D721Med (cell line): ENCODE measurements at places on chromosomes 16 and 17.

DNA sequence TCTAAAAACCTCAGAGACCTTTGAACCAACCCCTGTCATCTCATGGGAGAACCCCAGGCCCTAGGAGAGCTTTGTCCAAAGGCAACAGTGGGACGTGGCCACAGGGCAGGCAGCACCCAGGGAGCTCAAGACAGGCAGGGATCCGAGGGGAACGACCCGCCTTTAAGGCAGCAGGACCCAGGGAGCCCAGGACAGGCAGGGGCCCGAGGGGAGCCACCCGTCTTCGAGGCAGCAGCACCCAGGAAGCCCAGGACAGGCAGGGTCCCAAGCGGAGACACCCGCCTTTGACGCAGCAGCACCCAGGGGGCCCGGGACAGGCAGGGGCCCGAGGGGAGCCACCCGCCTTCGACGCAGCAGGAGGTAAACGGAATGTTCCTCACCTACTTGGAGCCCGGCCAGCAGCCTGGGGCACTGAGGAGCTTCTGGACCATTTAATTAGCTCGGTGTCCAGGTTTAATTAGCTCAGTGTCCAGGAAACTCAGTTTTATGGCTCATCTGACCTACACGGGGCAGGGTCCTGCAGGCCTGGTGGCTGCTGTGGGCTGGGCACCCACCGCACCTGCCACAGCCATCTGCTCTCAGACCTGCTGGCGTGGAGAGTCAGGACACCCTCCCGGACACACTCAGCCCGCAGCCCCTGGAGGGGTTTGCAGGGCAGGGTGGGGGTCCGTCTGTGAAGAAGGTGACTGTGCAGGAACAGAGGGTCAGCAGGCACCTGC lies 24.4 kb downstream of the PIEZO1 start:
- no peak for DNase-seq

GRCh38 chr16:55437625-55438024 lies 41.4 kb upstream of the MMP2 start:
- DNase-seq: no peak

GRCh38 chr17:78360371-78361224 lies 721 bp upstream of the SOCS3 start:
- DNase-seq: peak; percentile 97

DNA sequence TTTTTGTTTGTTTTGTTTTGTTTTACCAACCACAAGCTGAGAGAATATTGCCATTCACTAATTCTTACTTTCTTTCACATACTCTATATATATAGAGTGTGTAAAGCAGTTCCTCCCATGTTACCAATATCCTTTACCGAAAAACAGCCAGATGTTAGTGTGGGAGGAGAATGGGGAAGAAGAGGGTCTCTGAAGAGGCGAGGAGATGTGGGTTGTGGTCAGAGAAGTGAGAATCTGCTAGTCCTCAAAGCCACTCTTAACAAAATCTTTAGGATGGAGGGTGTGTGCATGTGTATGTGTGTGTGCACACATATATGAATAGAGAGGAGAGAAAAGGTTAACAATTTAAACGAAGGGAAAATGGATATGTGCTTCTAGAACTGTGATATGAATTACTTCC lies 80.6 kb downstream of the TUBD1 start:
- no peak for DNase-seq

GRCh38 chr16:9859701-9860327 lies 322.4 kb downstream of the GRIN2A start:
- no peak for DNase-seq

GRCh38 chr17:44842748-44843147 lies 4.9 kb upstream of the HIGD1B start:
- DNase-seq: no peak

DNA sequence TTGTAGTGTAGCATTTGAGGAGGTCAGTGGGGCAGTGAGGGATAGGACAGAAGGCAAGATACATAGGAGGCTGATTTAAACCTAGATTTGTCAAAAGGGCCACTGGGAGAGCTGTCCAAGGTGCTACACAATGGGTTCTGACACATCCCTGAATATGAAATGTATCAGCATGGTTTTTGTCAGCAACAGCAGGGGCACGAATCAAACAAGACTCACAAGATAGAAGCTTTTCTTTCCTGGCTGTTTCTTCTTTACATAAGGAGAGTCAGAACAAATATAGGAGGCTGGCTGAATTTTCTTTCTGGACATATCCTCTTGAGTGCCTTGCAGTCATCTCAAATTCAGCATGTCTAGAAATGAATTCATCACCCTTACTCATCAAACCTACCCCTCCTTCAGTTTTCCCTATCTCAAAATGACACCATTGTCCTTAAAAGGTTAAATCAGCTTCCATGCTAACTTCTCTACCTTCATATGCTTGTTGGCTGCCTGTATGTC lies 130.5 kb downstream of the NPIPB5 start:
- no peak for DNase-seq

DNA sequence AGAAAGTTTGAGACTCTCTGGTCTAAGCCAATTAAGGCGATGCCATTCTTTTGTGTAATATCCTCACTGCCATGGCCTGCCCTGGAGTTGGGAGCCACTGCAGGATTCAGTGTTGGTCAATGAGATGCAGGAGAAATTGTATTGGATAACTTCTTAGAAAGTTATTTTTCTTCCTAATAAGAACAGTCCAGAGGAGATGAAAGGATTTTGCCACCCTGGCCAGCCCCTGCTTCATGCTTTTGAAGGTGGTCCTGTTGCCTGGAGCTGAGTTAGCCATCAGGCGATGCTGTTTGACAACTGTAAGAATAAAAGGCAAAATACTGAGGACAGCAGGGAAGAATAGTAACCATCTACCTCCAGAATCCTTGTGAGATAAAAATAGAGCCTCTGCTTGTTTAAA lies 35.4 kb upstream of the CNTNAP4 start:
- no peak for DNase-seq

DNA sequence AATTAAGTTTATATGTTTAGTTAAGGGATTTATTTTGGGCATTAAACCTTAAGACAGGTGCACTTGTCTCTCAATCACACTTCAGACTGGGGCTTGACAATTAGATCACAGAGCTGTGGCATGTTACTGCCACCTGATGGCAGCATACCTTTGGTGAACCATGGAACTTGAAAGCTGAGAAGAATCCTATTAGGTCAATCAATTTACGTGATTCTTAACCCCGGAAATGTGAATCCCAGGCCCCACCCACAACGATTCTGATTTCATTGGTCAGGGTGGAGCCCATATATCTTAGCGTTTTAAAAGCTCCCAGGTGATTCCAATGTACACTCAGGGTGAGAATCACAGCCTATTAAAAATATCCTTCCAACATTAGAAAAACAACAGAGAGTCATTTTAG lies 91.0 kb downstream of the GSG1L start:
- DNase-seq: peak; percentile 39

DNA sequence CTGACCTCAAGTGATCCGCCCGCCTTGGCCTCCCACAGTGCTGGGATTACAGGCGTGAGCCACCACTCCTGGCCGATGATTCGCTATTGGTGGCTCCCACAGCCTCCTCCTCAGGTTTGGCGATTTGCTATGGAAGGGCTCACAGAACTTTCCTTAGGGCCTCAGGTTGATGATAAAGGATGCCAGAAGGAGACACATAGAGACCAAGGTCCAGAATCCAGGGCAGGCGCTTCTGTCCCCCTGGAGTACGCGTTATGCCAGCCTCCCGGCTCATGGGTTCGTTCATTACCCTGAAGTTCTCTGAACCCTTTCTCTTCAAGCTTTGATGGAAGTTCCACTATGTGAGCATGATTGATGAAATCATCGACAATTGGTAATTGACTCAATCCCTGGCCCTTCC lies 19.9 kb downstream of the LGALS3BP start:
- DNase-seq: no peak

- no peak for DNase-seq
Measured at GRCh38 chr16:81466356-81466980, 21.9 kb downstream of the CMIP start.

- DNase-seq: no peak
Measured at GRCh38 chr17:49836111-49837030, 11.5 kb downstream of the TAC4 start.

DNA sequence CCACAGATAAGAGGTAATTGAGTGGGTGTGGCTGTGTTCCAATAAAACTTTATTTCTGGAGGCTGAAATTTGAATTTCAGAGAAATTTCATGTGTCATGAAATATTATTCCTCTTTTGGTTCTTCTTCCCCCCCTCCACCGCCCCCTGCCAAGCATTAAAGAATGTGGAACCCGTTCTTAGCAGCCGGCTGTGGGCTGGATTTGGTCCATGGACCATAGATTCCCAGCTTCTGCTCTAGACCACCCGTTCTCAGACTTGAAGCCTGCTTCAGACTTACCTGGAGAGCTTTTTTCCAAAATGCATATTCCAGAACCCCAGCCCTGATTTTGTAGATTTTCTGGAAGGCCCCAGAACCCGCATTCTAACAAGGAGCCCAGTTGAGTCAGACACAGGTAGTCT lies 15.1 kb upstream of the LASP1NB start:
- DNase-seq: no peak

- DNase-seq: no peak
Measured at GRCh38 chr17:7841396-7841914, 7.4 kb downstream of the KDM6B start.

DNA sequence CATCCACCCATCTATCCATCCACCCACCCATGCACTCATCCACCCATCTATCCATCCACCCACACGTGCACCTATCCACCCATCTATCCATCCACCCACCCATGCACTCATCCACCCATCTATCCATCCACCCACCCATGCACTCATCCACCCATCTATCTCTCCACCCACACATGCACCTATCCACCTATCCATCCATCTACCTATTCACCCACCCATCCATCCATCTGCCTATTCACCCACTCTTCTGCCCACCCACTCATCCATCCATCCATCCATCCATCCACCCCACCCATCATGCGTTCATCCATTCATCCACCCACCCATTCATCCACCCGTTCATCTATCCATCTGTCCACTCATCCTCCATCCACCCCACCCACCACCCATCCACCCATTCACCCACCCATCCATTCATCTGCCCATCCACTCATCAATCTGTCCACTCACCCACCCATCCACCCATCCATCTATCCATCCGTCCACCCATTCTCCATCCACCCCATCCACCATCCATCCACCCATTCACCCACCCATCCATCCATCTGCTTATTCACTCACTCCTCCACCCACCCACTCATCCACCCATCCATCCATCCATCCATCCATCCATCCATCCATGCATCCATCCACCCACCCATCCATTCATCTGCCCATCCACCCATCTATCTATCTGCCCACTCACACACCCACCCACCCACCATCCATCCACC lies 35.1 kb upstream of the CBFA2T3 start:
- no peak for DNase-seq

DNA sequence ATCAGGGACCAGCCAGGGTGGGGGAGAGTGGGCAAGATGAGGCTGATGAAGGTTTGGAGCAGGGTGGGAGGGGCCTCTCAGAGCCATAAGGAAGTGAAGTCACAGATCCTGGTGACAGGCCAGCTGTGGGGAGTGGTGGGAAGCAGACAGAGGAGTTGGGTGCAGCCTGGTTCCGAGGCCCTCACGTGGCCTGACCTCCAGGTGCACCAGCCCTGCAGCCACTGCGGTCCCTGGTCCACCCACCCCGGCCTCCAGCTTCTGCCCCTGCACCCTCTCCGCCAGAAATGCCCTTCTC lies 3.9 kb upstream of the ZFPM1 start:
- no peak for DNase-seq

DNA sequence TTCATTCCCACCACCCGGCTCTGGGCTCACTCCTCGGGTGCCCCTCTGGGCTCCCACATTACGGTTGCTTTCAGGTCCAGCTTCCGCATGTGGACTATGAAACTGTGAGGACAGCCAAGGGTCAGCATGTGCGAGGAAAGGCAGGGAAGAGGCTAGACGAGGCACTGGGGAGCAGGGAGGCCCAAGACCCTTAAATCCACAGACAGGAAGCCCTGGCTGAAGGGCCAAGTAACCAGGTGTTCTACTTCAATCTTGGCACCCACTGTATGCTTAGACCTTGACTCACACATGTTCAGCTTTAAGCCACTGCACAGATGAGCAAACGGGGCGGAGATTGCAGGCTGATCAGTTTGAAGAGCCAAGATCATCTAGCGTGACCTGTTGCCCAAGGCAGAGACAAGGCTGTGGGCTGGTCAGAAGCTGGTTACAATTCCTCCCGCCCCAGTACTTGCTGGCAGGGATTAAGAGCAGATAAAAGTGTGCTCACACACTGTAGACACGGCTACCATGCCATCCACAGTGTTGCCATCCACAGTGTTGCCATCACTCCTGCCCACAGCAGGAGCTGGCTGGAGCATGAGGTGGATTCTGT lies at the start of gene CES4A:
CES4A (plus strand) TSS at position 393 of the 592 bp plus-strand sequence; CDS start at position 577, 184 bp downstream.
- DNase-seq: no peak

- no peak for DNase-seq
Measured at GRCh38 chr17:73972056-73972455, 231.4 kb upstream of the RPL38 start.

- DNase-seq: no peak
Measured at GRCh38 chr17:76104140-76104895, 731 bp upstream of the EXOC7 start.

GRCh38 chr16:85735225-85735635 lies 15.7 kb downstream of the C16orf74 start:
- no peak for DNase-seq

DNA sequence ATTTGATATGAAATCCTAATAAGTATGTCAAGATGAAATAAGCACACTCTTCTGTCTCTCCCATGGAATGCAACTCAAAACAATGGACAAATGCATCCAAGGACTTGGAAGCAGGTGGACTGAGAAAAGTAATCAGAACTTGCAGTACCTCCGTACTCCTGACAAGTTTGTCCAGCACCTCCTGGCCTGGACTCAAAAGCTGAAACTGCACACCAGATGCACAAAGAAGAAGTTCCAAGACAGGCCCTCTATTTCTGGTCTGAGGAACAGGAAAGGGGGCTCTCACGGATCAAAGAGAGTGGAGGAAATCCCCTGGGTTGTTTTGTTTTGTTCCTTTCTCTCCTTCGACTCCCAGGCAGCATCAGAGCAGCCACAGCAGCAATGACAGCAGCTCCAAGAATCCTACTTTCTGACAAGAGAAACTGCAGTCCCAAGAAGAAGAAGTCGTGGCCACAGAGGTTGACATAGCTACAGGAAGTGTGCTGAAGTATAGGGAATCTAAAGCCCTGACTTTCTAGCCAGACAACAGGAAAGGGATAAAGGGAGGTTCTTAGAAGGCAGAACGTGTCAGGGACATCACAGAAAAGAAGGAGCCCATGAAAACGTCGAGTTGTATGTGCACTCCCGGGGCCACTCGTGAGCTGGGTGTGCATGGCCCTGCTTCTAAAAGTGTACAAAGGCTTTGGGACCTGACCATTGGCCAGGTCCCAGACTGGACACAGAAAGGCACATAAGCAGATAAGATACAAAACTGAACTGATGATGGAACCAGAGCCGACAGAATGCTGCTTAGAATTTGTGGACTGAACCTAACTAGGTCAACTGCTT lies 29.3 kb downstream of the AKAP10 start:
- DNase-seq: no peak

GRCh38 chr16:85461814-85462713 lies 151.1 kb upstream of the GSE1 start:
- no peak for DNase-seq
